ENCODE measurements at places on chromosomes 6 and 20.

GRCh38 chr6:7234547-7234946 lies 78.5 kb downstream of the SSR1 start:
- H3K27ac ChIP-seq: no peak overlapping the region
- H3K4me3 ChIP-seq: no peak overlapping the region
- H3K27me3 ChIP-seq: no peaks in the 10 kb centered on the region

- no peaks in the 10 kb centered on the region for H3K27me3 ChIP-seq
- no peak overlapping the region for H3K4me3 ChIP-seq
- H3K4me1 ChIP-seq: no peaks in the 10 kb centered on the region
- no peak overlapping the region for H3K27ac ChIP-seq
- H3K36me3 ChIP-seq: no peaks in the 10 kb centered on the region
- DNase-seq: no peak
Measured at GRCh38 chr20:53837126-53837826, 233.1 kb downstream of the BCAS1 start.

- DNase-seq: no peak
- no peaks in the 10 kb centered on the region for H3K27me3 ChIP-seq
- H3K27ac ChIP-seq: no peak overlapping the region
- no peaks in the 10 kb centered on the region for H3K4me1 ChIP-seq
- H3K4me3 ChIP-seq: no peak overlapping the region
Measured at GRCh38 chr6:54307439-54307910, 766 bp upstream of the TINAG start.

DNA sequence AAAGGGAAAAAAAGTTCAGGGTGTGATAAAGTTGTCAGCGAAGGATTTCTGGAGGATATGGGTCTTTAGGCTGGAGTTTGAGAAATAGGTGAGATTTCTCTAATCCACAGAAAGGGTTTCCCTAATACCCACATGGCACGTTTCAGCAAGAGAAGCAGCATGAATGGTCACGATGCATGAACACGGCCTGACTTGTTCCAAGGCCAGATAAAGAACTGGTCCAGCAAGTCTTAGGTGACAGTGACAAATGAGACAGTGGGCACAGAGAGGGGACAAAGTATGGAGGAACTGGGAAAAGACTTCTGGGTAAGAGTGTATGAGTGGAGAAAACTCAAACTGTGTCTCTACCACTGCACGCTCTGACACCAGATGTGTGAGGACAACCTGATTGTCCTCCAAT lies 262.0 kb upstream of the FOXQ1 start:
- no peaks in the 10 kb centered on the region for H3K27me3 ChIP-seq
- H3K27ac ChIP-seq: no peak overlapping the region
- DNase-seq: no peak
- H3K4me1 ChIP-seq: no peaks in the 10 kb centered on the region

DNA sequence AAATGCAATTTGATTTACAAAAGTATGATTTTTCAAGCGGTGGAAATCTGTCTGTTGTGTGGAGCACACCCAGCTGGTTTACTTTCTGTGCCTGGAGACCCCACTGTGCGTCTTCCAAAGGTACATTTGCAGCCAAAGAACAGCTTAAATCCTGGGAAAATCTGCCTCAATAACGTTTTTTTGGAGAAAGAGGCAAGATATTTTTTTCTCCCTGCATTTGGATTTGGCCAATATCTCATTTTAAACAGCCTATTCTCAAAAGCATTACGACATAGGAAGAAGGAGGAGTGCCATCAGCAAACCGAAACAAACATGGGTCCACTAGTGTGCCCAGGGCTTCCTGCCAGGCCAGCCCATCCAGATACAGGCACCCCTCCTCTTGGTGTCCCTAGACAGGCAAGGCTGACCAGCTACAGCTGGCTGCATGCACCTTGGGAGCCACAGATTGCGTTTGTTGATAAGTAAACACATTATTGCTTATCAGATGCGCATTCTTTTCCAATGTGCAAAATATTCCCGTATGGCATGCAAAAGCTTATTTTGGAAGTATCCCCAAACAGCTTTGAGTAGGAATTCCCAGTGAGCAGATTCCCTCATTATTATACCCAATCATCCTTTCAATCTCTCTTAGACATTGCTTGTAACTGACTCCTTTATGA lies 184.5 kb upstream of the MARCKS start:
- DNase-seq: peak; percentile 24
- peak overlapping the region; percentile 34 for H3K4me3 ChIP-seq
- H3K36me3 ChIP-seq: no peaks in the 10 kb centered on the region
- H3K27me3 ChIP-seq: no peaks in the 10 kb centered on the region

- DNase-seq: no peak
- H3K27me3 ChIP-seq: no peaks in the 10 kb centered on the region
- H3K4me3 ChIP-seq: no peak overlapping the region
- no peaks in the 10 kb centered on the region for H3K36me3 ChIP-seq
Measured at GRCh38 chr6:48194596-48195295, 83.7 kb upstream of the PTCHD4 start.

DNA sequence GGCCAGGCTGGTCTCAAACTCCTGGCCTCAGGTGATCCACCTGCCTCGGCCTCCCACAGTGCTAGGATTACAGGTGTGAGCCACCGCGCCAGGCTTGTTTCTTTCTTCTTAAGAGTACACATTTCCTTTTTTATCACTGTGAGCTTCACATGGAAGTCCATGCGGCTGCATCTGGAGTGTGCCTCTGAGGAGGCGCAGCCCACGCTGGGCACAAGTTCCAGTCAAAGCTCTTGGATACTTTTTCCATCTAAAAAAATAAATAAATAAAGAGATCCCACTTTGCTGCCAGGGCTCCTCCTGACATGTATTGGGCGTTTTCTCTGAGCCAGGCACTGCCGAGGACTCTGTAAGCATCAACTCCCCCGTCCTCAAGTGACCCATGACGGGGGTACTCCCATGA lies 123.0 kb downstream of the PREX1 start:
- no peak for DNase-seq
- H3K4me1 ChIP-seq: peaks cover 34% of the 10 kb centered on the region
- H3K27ac ChIP-seq: no peak overlapping the region
- H3K36me3 ChIP-seq: no peaks in the 10 kb centered on the region
- H3K4me3 ChIP-seq: no peak overlapping the region

GRCh38 chr20:1711826-1712601 lies 54.4 kb upstream of the SIRPG start:
- H3K4me1 ChIP-seq: no peaks in the 10 kb centered on the region
- DNase-seq: no peak
- H3K27me3 ChIP-seq: no peaks in the 10 kb centered on the region
- no peak overlapping the region for H3K4me3 ChIP-seq
- no peak overlapping the region for H3K27ac ChIP-seq

DNA sequence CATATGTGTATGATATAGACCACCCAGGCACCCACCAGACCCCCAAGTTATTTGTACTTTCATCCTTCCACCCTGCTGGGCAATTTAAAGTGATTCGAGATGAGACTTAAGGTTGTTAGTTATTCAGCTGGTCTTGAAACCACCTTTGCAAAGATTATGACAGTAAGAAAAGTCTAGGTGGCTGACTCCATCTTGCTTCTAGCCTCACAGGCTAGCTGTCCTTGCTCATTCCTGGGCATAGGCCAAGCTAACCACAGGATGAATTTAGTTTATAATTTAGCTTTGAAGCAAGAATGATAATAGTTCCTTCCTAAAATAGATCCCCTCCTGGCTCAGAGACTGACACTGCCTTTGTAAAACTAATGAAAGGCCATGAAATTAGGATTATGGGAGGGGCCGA lies 71.9 kb upstream of the IYD start:
- H3K4me3 ChIP-seq: no peak overlapping the region
- H3K27me3 ChIP-seq: no peaks in the 10 kb centered on the region
- DNase-seq: no peak

GRCh38 chr6:87932361-87932760 lies 115.3 kb upstream of the SPACA1 start:
- no peak for DNase-seq
- H3K4me3 ChIP-seq: no peak overlapping the region
- H3K27me3 ChIP-seq: no peaks in the 10 kb centered on the region
- no peak overlapping the region for H3K27ac ChIP-seq
- no peaks in the 10 kb centered on the region for H3K36me3 ChIP-seq

DNA sequence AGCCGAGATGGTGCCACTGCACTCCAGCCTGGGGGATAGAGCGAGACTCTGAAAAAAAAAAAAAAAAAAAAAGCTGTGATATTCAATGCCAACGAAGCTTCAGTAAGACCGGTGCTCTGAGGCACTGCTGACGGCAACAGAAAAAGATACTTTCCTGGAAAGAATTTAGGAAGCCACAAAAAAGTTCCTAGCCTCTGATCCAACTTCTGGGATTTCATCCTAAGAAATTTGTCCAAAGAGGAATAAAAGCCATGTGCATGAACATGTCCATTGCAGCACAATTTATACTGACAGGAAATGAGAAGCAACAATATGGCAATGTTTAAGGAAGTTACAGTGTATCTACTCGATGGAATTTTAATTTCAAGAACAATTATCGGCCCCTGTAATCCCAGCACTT lies 24.5 kb upstream of the CARMIL1 start:
- no peak overlapping the region for H3K27ac ChIP-seq
- no peaks in the 10 kb centered on the region for H3K27me3 ChIP-seq
- H3K36me3 ChIP-seq: no peaks in the 10 kb centered on the region

- peaks cover 61% of the 10 kb centered on the region for H3K4me1 ChIP-seq
- peak overlapping the region; percentile 94 for H3K4me3 ChIP-seq
- no peaks in the 10 kb centered on the region for H3K36me3 ChIP-seq
- H3K27ac ChIP-seq: peak overlapping the region; percentile 100
- no peak for DNase-seq
Measured at GRCh38 chr6:118648866-118649554, 2.4 kb downstream of the CEP85L start.

GRCh38 chr6:35428421-35429149 lies 23.6 kb upstream of the FANCE start:
- no peaks in the 10 kb centered on the region for H3K4me1 ChIP-seq
- no peak overlapping the region for H3K27ac ChIP-seq
- no peaks in the 10 kb centered on the region for H3K27me3 ChIP-seq
- H3K36me3 ChIP-seq: peaks cover 35% of the 10 kb centered on the region
- DNase-seq: no peak
- H3K4me3 ChIP-seq: no peak overlapping the region

- no peak overlapping the region for H3K27ac ChIP-seq
- H3K4me3 ChIP-seq: no peak overlapping the region
- H3K4me1 ChIP-seq: no peaks in the 10 kb centered on the region
- no peaks in the 10 kb centered on the region for H3K36me3 ChIP-seq
Measured at GRCh38 chr20:46145713-46146112, 27.6 kb downstream of the CD40 start.

- H3K4me3 ChIP-seq: no peak overlapping the region
- H3K4me1 ChIP-seq: peaks cover 10% of the 10 kb centered on the region
- H3K36me3 ChIP-seq: no peaks in the 10 kb centered on the region
- DNase-seq: no peak
- H3K27ac ChIP-seq: peak overlapping the region; percentile 24
Measured at GRCh38 chr6:163720005-163720404, 305.5 kb downstream of the QKI start.

DNA sequence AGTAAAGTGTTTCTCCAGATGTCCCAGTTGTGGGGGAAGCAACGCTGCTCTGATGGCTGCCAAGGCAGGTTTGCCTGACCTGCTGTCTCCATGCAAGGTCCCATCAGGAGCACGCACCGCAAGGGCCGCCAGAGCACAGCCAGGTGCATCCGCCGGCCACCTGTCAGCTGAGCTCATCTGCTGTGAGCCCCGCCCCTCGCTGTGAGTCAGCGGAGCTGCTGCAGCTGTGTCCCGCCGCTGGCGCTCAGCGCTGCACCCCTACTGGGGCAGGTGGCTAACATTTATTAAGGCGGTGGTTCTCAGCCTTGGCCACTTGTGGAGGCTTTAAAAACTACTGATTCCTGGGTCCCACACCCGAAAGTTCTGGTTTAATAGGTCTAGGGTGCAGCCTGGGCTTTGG lies 225.7 kb downstream of the UST start:
- H3K27ac ChIP-seq: no peak overlapping the region
- peak; percentile 7 for DNase-seq
- H3K4me1 ChIP-seq: no peaks in the 10 kb centered on the region
- no peaks in the 10 kb centered on the region for H3K36me3 ChIP-seq
- peaks cover 8% of the 10 kb centered on the region for H3K27me3 ChIP-seq

- no peaks in the 10 kb centered on the region for H3K36me3 ChIP-seq
- H3K27me3 ChIP-seq: no peaks in the 10 kb centered on the region
- DNase-seq: peak; percentile 89
- peak overlapping the region; percentile 87 for H3K27ac ChIP-seq
- H3K4me3 ChIP-seq: peak overlapping the region; percentile 31
Measured at GRCh38 chr20:20743511-20744169, 31.2 kb upstream of the RALGAPA2 start.

DNA sequence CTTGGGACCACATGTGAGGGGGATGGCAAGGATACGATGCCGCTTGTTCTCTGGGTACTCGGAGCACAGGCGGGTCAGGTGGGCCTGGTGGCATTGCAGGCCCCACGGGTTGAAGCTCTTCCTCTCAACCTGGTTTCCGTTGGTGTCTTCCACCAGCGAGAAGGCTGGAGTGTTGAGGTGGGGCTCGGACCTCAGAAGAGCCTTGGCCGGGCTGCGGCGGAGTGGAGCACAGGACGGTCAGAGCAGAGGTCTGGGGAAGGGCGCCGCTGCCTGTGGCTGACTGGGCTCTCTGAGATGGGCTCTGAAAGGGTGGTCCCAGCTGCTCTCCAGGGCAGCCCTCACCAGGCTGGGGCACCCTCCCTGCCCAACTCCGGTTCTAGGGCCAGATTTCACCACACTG lies 15.2 kb upstream of the UQCC2 start:
- no peaks in the 10 kb centered on the region for H3K27me3 ChIP-seq
- H3K36me3 ChIP-seq: peaks cover 6% of the 10 kb centered on the region
- peaks cover 55% of the 10 kb centered on the region for H3K4me1 ChIP-seq
- DNase-seq: no peak
- peak overlapping the region; percentile 100 for H3K27ac ChIP-seq

DNA sequence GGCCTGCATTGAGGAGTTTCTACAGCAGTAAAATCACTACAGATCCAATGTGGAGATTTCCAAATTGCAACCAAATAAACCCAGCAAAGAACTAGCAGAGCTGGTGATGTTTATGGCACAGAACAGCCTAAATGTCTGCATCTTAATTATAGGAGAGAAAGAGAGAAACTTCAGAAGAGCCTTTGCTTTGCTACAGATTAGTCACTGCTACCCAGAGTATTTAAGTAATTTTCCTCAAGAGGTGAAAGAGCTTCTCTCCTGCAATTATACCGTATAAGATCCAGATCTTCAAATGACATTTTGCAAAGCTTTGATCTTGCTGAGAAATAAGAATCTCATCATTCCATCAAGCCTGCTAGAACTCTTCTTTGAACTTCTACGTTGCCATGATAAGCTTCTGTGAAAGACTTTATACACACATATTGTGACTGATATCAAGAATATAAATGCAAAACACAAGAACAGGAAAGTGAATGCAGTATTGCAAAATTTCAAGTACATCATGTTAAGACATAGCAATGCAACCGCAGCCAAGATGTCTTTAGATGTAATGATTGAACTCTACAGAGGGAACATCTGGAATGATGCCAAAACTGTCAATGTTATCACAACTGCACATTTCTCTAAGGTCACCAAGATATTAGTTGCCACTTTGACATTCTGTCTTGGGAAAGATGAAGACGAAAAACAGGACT lies 48.0 kb downstream of the MKKS start:
- H3K4me3 ChIP-seq: no peak overlapping the region
- H3K27ac ChIP-seq: no peak overlapping the region
- no peaks in the 10 kb centered on the region for H3K4me1 ChIP-seq
- H3K36me3 ChIP-seq: no peaks in the 10 kb centered on the region
- DNase-seq: no peak
- no peaks in the 10 kb centered on the region for H3K27me3 ChIP-seq
